ENCODE measurements at places on chromosomes 2 and 18.

- DNase-seq, result no peak
Observed at GRCh38 chr2:139079311-139079710, 299.1 kb upstream of the NXPH2 start.

DNA sequence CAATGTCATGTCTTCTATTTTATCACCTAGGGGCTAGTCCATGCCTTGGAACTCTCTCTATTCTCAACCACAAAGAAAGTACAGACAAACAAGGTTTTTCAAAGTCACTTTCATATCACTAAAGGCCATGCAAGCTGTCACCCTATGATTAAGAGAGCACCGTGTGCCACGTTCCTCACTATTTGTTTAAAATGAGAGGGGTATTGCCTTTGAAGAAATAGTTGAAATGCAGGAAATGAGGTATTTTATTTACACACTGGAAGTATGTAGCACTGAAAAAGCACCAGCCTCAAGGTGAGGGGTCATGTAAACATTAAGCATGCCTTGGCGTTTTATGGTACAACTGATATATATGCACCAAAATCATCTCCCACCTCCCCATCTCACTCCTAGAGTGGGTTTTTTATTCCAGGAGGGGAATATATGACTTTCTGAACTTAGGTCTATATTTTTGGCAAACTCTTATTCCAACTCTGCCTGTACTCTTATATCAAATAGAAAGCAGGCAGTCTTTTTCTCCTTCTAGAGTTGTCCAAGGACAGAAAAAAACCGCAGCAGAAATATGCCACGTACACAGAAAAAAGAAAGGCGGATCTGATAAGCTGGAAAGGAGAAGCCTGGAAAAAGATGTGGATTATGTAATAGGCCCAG, 53.5 kb downstream of the VSNL1 start:
- no peak for DNase-seq

GRCh38 chr2:62347563-62348270, 151.8 kb downstream of the B3GNT2 start:
- DNase-seq, result no peak

DNA sequence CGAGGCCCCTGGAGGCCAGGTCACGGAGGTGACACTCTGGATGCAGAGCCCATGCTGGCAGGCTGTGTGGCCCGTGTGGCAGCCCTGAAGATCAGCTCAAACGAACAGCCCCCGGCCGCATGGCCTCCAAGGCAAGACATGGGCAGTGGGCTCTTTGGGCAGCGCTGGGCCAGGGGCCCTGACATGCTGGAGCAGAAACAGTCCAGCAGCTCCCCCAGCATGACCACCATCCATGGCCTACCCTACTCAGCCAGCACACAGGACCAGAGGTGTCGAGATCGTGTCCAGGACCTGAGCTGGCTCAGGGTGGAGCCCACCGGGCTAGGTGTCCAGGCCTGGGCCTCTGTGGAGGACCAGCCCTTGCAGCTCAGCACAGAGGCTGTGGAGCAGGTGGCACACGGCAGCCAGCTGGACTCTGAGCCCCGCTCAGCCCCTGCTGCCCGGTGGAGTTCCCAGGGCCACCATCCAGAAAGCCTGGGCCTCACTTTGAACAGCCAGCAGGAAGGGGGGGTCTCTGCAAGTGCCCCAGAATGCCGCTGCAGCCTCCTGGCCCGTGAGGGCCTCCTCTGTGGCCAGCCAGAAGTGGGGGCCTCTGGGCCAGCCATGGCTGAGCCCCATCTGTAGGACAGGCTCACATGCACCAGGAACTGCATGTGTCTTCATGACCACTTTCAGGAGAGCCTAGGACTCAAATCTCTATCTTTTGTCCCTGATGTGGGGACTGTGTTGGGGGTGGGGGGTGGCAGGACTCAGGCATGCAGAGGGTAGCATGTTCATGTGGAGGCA, 8.9 kb downstream of the AMER3 start:
- DNase-seq, result no peak

- DNase-seq, result no peak
Observed at GRCh38 chr2:128568106-128568505, 249.4 kb upstream of the HS6ST1 start.

- no peak for DNase-seq
Observed at GRCh38 chr2:151106805-151107506, 154.7 kb downstream of the RBM43 start.

DNA sequence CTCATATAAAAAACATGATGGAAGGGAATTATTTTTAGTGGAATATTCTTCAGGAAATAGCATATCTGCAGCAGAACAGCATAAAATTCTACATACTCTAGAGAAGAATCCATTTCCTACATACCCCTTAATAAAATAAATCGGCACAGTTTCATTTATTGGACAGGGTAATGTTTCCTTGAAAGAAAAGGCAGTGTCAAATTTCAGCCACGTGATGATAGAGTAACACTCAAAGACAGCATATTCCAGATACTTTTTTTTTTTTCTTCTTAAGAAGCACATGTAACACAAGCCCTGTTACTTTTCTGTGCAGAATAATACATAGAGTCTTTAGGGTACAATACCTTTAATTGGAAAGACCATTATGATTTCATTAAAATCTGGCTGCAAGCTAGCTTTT, 204.4 kb downstream of the SRBD1 start:
- no peak for DNase-seq

- DNase-seq, result no peak
Observed at GRCh38 chr2:51706220-51706619, 674.3 kb upstream of the NRXN1 start.

- peak; percentile 33 for DNase-seq
Observed at GRCh38 chr2:102063941-102064678, 72.3 kb downstream of the IL1R2 start.

GRCh38 chr2:111091811-111092211, 28.9 kb upstream of the BCL2L11 start:
- DNase-seq, result no peak

DNA sequence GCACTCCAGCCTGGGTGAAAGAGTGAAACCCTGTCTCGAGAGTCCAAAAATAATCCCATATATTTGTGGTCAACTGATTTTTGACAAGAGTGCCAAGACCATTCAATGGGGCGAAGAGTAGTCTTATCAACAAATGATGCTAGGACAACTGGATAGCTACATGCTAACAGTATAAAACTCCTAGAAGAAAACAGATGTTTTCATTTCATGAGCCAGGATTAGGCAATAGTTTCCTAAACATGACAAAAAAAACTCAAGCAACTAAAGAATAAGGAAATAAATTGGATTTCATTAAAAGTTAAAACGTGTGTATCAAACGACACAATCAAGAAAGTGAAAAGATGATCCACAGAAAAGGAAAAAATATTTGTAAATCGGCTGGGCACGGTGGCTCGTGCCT, 6.3 kb downstream of the LIMS2 start:
- DNase-seq, result no peak

- DNase-seq, result no peak
Observed at GRCh38 chr2:38788306-38788705, 10.3 kb downstream of the GEMIN6 start.

GRCh38 chr2:104638190-104638858, 215.6 kb upstream of the POU3F3 start:
- DNase-seq, result no peak

GRCh38 chr2:13968811-13969210, 663.7 kb upstream of the LRATD1 start:
- DNase-seq, result no peak

DNA sequence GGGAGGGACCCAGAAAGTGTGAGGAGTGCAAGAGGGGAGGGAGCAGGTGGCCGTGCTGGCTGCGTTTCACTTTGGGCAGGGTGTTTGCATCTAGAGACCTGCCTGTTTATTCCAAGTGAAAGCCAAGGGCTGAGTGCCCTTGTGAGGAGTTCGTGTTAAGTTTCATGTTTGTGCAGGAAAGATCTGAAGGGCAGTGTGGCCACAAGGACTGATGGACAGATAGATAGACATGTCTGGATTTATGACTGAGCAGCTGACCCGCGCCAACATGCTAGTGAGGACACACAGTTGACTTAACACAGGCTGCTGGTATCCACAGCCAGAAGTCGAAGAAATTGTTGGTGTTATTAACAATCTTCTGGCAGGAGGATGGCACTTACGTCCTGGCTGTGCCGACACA, 387.6 kb upstream of the TNP1 start:
- DNase-seq, result no peak

GRCh38 chr2:241150660-241151530, 628 bp downstream of the PPP1R7 start:
- no peak for DNase-seq

GRCh38 chr2:219851169-219851568, 223.7 kb downstream of the SLC4A3 start:
- no peak for DNase-seq

GRCh38 chr2:165716091-165716490, 78.0 kb downstream of the GALNT3 start:
- no peak for DNase-seq

- DNase-seq, result no peak
Observed at GRCh38 chr2:103252781-103253180, 490.9 kb downstream of the TMEM182 start.

GRCh38 chr18:79221136-79221535, 151.9 kb downstream of the ATP9B start:
- no peak for DNase-seq

GRCh38 chr2:195536906-195537305, 120.1 kb upstream of the SLC39A10 start:
- DNase-seq, result no peak

GRCh38 chr18:33578518-33579348, 714 bp downstream of the ASXL3 start:
- DNase-seq, result no peak

DNA sequence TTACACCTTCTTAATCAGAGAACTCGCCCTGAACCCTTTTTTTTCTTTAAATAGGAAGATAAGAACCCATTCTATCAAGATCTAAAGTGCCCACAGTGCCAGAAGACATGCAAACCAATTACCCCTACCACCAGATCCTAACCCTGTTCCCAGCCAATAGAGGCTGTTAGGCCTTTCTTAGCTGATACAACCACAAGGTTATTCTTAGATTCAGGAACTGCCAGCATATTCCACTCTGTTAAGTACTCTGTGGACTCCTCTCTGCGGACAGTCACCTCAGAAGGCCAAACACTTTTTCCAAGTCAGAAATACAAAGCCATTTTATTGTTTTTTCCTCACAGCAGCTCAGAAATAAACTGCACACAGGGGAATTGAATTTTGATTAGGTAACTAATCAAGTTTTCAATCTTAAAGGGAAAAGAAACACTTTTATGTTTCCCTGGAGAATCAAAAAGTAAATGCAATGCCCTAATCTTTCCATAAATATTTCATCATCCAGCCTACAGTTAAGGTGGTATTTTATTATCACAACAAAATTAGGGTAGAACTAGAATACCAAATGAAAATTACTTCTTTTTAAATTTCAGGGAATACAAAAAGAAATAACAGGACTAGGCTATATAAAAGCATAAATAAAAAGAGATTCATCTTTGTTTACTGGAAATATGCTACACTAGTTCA, 111.4 kb downstream of the NBAS start:
- no peak for DNase-seq

DNA sequence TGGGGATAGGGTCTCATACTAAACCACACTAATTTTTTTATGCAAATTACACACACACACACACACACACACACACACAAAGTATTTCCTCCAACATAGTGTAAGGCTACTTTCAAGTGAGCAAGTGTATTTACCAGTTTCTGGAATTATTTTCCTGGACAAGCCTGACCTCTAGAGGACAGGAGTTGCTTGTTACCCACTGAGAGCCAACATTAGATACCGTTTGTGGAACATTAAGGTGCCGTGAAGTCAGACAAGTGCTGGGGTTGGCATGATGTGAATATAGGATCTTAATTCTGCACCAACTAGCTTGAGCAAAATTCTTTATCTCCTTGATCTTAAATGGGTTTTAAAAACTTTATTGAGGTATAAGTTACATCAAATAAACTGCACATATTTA, 39.3 kb upstream of the SERPINB2 start:
- no peak for DNase-seq

GRCh38 chr2:25251422-25252273, 83.3 kb upstream of the POMC start:
- peak; percentile 25 for DNase-seq

GRCh38 chr18:50658601-50659000, 98.7 kb downstream of the MAPK4 start:
- no peak for DNase-seq

- DNase-seq, result no peak
Observed at GRCh38 chr18:43396266-43396665, 119.0 kb upstream of the SYT4 start.

GRCh38 chr2:60119778-60120177, 433.7 kb downstream of the BCL11A start:
- DNase-seq, result no peak

DNA sequence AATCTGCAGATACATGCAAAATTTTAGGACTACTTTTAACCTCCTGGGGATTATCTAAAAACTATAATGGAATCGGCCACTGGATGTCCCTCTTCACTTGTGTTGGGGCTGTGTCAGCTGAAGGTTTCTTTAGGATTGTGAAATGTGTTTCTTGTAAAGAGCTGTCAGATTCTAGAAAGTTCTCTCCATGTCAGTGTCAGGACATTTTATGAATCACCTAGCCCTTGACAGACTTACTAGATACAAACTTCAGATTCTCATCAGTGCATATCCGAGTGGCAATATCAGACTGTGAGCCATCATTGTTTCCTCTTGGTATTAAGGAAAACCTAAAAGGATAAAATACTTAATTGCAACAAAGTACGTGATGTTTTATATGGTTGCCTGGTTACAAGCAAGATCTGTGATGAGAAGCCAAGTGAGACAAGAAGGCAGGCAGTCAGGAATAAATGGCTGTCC, 107.3 kb downstream of the CPS1 start:
- no peak for DNase-seq

DNA sequence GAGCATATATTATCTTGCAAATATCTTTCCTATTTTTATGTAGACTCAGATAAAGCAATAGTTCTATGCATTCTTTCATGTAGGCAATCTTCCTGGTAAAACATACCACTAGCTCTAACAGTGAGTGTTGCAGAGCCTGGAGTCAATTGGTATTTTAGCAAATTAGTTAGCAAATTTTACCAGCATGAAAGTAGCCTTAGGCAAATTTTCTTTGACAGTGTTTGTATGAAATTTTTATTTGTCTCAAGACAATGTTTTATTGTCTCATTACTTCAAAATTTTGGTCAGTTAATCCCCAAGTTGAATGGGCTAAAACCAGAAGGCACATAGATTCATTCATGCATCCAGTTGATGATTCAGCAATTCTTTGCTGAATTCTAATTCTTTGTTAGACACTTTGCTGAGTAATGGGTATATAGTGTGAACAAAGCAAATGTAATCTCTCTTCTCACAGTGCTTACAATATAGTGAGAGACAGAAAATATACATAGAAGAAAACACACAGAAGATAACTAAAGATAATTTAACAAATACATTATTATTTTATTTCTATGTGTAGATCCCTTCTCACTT, 27.1 kb downstream of the SLC38A11 start:
- no peak for DNase-seq

GRCh38 chr2:200602584-200602983, 16.8 kb downstream of the AOX1 start:
- DNase-seq, result no peak

- DNase-seq, result peak; percentile 66
Observed at GRCh38 chr2:68726608-68727367, 7.8 kb upstream of the ARHGAP25 start.

DNA sequence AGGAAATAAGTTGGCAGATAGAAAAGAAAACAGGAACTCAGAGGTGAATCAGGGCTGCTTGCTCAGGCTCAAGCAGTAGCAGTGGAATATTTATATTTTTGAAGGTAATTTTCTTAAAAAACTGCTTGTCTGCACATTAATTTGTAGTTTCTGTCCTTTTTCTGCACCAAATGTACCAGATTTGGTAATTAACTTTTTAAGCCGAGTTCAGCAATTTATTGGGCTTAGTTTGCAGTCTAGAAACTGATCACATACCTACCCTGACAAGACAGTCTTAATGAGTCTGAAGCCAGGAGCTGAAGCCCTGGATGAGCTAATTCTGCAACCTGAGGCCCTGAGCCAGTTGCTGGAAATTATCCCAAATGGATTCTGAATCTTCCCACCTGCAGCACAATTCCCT, 647.0 kb downstream of the TDRD15 start:
- no peak for DNase-seq
